ENCODE measurements at places on chromosomes 3 and 15.

GRCh38 chr15:31554261-31554660 is 227.6 kb downstream of the KLF13 start:
- peak; percentile 30 for DNase-seq

- no peak for DNase-seq
Observed at GRCh38 chr3:27040674-27041073, 328.5 kb downstream of the NEK10 start.

GRCh38 chr15:63367900-63368299 is 13.7 kb downstream of the CA12 start:
- no peak for DNase-seq

DNA sequence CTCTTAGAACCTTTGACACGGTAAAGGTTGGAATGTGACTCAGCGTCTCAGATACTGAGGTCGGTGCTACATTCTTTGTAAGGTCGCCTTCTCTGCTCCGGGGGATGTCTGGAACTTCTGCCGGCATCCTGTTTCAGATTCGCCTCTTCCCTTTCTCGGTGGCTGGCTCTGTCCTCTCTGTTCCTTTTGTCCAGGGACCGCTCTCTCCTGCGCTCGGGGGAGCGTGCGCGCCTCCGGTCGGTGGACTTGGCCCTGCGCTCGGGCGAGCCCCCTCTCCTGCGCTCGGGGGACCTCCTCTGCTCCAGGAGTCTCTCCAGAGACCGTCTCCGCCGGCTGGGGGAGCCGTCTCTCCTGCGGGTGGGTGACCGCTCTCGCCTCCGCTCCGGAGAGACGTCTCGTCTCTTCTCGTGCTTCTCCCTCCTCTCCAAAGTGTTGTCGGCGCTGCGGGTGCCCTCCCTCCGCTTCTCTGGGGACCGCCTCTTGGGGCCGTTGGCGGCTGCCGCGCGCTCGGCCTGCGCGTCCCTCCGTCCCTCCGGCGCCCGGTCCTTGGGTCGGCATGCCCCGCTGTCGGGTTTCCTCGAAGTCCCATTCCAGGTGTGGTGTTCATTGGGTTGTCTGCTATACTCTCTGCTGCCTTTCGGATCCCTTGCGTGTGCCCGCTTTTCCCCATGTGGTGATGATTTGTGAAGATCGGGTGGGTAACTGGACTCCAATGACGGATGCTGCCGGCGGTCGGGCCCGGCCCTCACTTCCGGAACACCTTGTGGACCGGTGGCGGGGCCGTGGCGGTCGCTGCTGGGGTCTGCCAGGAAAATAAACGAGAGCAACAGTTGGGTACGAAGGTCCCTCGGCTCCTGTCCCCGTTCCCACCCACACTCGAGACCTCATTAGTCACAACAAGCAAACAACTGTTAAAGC is 668.8 kb upstream of the ADAMTS9 start:
- no peak for DNase-seq

GRCh38 chr15:38231436-38231835 is 21.2 kb upstream of the SPRED1 start:
- DNase-seq, result no peak

- DNase-seq, result no peak
Observed at GRCh38 chr15:58167095-58167691, 29.0 kb downstream of the AQP9 start.

DNA sequence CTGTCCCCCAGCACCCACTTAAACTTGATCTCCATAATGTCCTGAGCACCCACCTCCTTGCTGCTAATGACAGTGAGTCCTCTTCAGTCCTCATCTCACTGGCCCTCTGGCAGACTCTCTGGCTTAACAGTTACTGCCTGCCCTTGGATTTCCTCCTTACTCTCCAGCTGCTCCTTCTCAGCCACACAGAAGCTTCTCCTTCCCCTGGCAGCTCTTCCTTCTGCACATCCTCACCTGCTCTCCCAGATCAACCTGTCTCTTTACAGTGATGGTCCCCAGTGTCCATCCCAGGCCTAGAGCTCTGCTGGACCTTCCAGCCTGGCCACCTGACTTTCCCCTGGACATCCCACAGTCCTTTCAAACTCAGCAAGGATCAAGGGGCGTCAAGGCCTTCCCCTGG is 47.4 kb upstream of the SMAD3 start:
- DNase-seq, result no peak

GRCh38 chr3:128328546-128329458 is 137.9 kb downstream of the DNAJB8 start:
- no peak for DNase-seq

DNA sequence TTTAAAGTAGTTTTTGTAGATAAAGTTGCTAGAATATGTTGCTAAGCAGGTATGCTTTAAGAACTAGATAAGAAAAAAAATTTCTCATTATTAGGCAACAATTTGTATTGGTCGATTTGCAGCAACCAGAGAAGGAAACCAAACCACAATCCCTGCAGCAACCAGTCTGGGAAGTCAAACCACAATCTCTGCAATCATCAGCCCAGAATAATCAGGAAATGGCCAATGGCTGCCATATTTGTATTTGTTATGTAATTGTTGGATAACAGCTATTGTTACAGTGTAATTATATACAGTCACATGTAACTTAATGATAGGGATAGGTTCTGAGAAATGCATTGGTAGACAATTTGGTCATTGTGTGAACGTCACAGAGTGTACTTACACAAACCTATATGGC is 23.6 kb downstream of the STXBP5L start:
- no peak for DNase-seq

DNA sequence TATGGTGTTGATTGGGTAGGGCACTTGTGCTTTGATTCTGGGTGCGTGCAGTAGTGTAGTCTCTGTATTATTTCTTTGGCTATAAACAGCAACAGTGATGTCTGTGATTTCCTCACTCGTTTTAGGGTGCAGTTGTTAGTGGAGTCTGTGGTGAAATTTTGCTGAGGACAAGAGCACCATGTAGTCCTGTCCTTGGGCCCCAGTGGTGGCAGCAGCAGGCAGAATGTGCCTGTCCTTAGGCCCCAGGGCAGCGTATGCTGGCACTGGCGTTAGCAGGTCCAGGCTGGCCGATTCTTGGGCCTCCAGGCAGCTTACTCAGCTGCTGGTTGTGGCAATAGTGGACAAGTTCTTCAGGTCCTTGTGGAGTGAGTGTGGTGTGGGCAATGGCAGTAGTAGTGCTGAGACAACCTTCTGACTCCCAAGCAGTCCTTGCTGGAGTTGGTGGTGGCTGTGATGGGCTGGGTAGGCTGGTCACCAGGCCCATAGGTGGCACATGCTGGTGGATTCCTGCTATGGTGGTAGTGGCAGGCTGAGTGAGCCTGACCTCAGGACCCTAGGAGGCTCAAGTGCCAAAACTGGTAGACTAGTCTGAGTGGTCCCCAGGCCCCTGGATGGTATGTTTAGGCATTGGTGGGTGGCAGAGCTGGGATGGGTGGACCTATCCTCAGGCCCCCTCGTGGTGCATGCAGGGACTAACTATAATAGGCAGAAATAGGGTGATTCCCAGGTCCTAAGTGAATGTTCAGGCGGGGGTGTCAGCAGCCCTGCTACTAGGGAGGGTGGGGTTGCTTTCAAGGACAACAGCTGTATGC is 56.3 kb downstream of the TNFAIP8L3 start:
- DNase-seq, result no peak

GRCh38 chr3:149512073-149512782 is 37.7 kb downstream of the TM4SF4 start:
- peak; percentile 82 for DNase-seq

GRCh38 chr3:177598097-177598833 is 401.0 kb upstream of the TBL1XR1 start:
- DNase-seq, result peak; percentile 76

DNA sequence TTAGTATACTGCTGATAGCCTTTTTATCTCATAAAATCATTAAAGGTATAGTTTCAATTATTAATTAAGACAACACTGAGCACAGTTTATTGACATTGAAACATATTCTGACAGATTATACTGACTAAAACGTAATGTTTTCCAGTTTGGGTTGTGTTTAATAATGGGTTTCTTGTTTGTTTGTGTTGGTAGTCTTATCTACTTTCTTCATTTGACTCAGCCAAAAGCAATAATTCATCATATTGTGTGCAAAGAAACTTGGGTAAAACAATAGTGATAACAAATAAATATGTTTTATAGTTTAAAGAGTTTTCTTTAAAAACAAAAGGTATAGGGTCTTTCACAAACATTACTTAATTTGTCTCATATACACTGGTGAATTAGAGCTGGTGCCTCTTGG is 629.2 kb upstream of the AGTR1 start:
- DNase-seq, result no peak

- DNase-seq, result no peak
Observed at GRCh38 chr3:15585111-15585845, 16.1 kb downstream of the HACL1 start.

- DNase-seq, result no peak
Observed at GRCh38 chr15:56052395-56053045, 59.1 kb upstream of the NEDD4 start.

- DNase-seq, result peak; percentile 19
Observed at GRCh38 chr3:114454551-114455251, 160.9 kb downstream of the TIGIT start.

DNA sequence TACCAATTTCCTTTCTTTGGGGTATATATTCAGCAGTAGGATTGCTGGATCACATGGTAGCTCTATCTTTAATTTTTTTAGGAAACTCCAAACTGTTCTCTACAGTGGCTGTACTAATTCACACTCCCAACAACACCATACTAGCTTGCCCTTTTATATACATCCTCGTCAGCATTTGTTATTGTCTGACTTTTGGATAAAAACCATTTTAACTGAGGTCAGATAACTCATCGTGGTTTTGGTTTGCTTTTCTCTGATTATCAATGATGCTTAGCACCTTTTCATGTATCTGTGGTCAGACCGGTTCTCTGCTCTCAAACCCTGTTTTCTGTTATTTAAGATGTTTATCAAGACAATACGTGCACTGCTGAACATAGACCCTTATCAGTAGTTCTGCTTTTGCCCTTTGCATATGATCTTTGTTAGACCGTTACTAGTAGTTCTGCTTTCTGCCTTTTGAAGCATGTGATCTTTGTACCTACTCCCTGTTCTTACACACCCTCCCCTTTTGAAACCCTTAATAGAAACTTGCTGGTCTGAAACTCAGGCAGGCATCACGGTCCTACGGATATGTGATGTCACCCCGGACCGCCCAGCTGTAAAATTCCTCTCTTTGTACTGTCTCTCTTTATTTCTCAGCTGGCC is 474.3 kb downstream of the RSL24D1 start:
- DNase-seq, result no peak

DNA sequence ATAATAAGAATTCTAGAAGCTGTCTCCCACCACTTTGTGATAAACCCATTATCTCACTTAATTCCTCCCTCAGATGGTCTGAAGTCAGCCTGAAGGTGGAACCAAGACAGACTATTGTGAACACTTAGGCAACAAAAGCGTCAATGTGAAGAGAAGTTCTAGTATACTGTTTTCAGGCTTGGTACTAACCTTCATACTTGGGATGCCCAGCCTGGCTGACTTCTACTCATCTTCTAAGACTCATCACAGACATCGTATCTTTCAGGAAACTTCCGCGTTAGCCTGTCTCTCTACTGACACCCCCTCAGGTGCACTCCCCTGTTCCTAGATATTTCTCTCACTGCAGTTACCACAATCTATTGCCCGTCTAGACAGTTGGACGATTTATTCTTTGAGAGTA is 201.2 kb downstream of the SATB1 start:
- no peak for DNase-seq

GRCh38 chr15:100627789-100628395 is 25.5 kb downstream of the ASB7 start:
- DNase-seq, result peak; percentile 60

GRCh38 chr3:18252578-18252977 is 172.6 kb downstream of the SATB1 start:
- DNase-seq, result no peak

DNA sequence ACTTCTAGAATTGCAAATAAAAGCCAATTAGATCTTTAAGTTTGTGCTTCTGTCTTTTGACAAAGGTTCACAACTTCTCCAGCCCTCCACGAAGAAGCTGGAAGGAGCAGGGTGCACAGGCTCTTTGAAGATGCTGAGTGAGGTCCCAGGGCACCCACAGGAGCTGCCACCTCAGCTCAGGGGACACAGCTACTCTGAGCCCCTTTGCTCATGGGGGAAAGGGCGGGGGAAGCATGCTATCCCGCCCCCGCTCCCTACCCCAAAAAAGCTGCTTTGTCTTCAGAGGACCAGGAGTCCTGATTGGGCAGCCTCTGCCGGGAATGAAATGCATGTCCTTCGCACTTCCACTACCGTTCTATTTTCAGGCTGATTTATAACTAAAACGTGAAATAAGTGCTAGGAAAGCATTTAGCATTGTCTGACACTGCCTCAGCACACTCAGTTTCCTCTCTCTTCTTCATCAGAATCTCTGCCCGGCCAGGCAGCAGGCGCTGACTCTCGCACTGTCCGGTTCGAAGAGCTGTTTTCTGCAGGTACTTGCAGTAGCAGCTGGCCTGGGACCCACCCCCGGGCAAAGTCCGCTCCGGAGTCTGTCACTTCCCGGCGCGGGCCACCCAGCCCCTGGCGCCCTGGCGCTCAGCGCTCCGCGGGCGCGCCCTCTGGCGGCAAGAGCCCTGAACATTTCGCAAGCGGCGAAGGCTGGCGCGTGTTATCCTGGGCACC is 45.5 kb upstream of the KLHL25 start:
- DNase-seq, result peak; percentile 2

DNA sequence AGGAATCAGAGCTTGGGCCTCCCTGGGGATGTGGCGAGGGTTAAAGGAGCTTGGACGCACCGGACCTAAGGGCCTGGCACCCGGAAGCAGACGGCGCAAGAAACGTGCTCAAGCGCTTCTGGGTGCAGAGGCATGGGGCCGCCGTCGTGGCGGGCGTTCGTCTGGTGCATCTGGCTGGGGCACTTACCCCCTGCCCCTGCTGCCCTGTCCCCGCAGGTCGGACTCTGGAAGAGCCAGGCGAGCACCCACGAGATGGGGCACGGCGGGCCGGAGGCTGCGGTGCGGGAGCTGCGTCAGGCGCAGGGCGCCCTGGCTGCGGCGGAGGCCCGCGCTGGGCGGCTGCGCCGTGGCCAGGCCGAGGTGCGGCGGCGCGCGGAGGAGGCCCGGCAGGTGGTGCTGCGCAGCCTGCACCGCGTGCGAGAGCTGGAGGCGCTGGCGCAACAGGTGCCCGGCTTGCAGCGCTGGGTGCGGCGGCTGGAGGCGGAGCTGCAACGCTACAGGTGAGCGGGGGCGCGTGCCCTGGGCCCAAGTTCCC is 2.5 kb downstream of the EFCC1 start:
- DNase-seq, result no peak

DNA sequence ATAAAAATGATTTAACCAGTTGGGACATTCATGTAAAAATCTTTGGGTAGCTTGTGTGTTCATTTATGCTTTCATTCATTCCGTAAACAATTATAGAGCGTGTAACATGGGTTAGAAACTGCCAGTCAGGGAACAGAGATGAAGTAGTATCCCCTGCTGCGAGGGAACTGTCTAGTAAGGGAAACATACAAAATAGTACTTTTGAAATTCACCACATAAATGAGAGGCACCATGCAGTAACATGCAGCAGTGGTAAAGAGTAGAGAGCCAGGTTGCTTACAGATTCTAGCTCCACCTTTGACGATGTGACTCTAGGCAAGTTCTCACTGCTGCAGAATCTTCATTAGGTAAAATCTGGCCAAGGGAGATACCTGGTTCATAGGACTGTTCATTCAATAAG is 938 bp downstream of the DZIP3 start:
- no peak for DNase-seq

- DNase-seq, result peak; percentile 29
Observed at GRCh38 chr3:175948041-175948440, 1088.9 kb downstream of the NAALADL2 start.

Data from NCI-H446 (cell line).